Stimulated activated CD8-positive, alpha-beta memory T cell treated with anti-CD3 and anti-CD28 coated beads, Interleukin-4, amount 100 ng/mL, for 1 hour (primary cell): ENCODE measurements at places on chromosomes 2 and 18.

GRCh38 chr2:21234001-21234400 lies 110.2 kb downstream of the TDRD15 start:
- no peak for DNase-seq

GRCh38 chr2:43387092-43388062 lies 161.0 kb upstream of the ZFP36L2 start:
- no peak for DNase-seq

DNA sequence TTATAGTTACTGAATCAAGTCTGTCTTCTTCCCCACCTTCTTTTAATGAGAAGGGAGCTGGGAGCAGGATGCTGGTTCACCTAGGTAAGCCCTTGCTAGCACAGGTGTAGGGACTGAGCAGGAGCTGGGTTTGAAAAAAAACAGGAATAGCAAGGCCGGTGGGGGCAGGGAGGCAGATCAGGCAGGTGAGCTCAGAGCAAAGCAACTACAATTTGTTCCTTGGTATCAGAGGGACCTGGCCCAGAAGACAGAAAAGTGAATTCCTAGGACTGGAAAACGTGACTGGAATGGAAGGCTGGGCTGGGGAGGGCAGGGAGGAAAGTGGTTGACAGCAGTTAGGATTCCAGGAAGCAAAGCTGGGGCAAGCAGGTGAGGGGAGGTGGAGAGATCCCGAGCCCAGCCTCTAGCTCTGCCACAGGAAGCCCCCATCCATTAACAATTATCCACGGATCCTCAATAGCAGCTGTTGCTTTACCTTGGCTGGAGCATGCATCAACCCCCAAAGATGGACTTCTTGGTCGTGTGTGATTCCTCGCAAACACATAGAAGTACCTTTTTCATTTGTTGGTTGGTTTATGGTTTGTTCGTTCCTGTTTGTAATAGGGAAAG lies 118.4 kb downstream of the LNPK start:
- no peak for DNase-seq

GRCh38 chr18:76363436-76364120 lies 131.5 kb downstream of the ZNF516 start:
- no peak for DNase-seq

GRCh38 chr2:55936351-55936750 lies 12.8 kb upstream of the EFEMP1 start:
- DNase-seq, result no peak

GRCh38 chr2:98608962-98609604 lies 694 bp downstream of the UNC50 start:
- no peak for DNase-seq

- DNase-seq, result no peak
Measured at GRCh38 chr18:493986-494983, 6.2 kb downstream of the COLEC12 start.

- DNase-seq, result no peak
Measured at GRCh38 chr2:169815849-169816248, 8.9 kb downstream of the METTL5 start.

DNA sequence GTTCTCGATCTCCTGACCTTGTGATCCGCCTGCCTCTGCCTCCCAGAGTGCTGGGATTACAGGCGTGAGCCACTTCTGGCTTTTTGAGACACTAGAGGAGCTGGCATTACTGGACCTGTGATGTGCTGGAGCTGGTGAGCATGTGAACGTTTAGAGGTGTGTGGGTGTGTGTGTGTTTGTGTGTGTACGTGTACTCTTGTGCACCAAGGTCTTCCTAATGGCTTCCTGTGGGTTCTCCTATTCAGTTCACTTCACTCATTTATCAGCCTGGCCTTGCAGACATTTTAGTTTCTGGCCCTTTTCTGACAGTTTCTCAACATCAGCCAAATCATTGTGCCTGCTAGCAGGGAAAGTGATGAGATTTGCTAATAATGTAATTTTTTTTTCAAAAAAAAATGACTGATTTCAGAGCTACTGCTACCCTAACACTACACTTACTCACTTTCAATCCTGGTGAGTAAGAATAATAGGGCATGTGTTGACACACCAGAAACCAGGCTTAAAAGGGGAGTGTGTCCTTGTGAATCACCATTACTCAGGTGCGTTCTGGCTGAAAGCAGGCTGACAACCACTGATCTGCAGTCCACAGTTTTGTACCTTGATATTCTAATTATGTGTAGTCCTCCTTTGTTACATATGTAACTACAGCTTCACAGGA lies 41.0 kb upstream of the ACTR3 start:
- DNase-seq, result no peak
